RCC 7860 (cell line): ENCODE measurements at places on chromosomes 1 and 21.

GRCh38 chr1:192167011-192167410, 8.7 kb downstream of the RGS18 start:
- DNase-seq = no peak

- no peak for DNase-seq
Observed at GRCh38 chr1:22848405-22848804, 124.3 kb downstream of the LACTBL1 start.

DNA sequence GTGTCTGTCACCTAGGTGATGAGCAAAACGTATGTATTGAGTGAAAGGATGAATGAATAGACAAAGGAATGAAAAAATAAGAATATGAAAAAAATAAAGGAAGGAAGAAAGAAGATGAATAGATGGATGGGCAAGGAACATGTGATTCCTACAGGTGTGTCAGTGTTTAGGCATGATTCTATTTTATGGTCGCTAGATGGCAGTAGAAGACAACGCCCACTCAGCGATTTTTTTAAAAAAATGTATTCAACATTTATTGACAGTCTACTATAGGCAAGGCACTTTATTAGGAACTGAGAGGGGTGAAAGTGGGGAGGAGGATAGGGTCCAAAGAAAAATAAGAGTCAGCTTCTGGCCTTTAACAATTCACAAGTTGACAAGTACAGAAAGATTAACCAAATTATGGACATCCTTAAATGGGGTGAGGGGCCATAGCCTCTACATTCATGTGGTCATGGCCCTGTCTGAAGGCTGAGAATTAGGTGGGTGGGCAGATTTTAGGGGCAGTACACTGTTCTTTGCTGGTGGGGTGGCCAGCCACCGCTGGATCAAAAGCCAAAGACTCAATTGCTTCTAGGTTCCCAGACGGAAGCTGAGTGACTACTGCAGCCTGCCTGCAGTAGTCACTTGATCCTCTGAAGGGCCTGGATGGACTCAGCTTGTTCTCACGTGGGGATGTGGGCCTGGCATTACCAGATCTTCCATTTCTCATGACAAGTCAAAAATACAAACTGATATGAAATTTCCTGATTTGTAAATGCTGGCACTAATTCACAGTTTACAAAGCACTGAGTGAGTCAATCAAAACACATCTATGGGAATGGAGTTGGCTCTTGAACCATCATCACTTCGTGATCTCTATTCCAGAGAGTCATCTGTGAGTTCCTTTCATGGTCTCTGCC, 83.9 kb downstream of the FASLG start:
- DNase-seq = peak; percentile 29

- no peak for DNase-seq
Observed at GRCh38 chr1:169762699-169763098, 28.8 kb upstream of the SELE start.

GRCh38 chr1:22827666-22828483, 117.2 kb downstream of the EPHB2 start:
- no peak for DNase-seq

GRCh38 chr1:58515794-58516401, 30.6 kb downstream of the OMA1 start:
- DNase-seq = peak; percentile 52

- DNase-seq = no peak
Observed at GRCh38 chr1:231517076-231517475, 11.4 kb upstream of the TSNAX start.

DNA sequence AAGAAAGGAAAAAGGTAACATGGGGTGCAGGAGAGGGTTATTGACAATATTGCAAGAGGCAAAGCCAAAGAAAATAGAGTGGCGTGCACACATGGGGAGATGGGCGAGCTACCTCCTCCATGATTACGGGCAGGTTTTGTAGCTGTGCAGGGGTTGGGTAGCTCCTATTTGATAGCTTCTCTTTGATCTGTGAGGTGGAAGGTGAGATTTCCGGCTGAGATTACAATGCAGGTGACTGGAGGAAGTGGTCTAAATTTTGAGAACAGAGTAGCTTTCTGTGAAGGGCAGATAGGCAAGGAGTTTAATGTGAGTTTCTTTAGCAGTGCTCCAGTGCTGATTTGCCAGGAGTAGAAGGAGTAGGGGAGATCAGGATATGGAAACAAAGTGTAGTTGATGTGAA, 263.4 kb downstream of the PLA2G4A start:
- DNase-seq = no peak

- peak; percentile 31 for DNase-seq
Observed at GRCh38 chr1:167171286-167171929, 49.3 kb upstream of the POU2F1 start.

- no peak for DNase-seq
Observed at GRCh38 chr1:168636200-168636599, 59.8 kb downstream of the XCL1 start.

DNA sequence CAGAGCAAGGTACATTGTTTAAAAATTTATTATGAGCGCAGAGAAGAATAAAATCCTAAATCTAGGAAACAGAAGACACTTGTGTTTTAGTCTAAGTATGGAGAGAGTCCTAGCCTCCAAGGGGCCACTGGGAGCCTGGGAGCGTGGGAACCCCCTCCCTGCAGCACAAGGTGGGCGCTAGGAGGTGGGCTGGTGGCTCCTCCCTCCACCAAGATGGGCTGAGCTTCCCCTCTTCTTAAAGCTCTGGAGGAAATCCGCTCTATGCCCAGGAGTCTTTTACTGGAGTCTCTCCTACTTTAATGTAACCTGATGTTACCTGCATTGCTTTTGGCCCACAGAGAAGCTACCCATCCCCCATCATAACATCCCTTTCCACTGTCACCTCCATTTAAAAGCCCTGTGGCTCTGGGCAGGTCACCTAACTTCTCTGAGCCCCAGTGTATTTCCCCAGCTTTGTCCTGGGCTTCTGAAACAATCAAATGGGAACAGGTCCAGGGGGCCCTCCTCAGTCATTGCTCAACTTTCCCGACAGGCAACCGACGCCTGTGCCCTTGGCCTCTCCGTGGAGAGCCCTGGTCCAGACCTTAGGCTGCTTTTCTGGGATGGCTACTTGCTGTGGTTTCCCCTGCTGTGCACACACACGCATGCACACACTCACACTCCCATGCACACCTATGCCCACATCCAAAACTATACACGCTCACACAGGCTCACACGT, 181.5 kb downstream of the NPHP4 start:
- DNase-seq = no peak

- peak; percentile 49 for DNase-seq
Observed at GRCh38 chr1:227317523-227318015, 723 bp downstream of the CDC42BPA start.

GRCh38 chr1:228987286-228987685, 252.0 kb downstream of the RHOU start:
- DNase-seq = no peak

- DNase-seq = no peak
Observed at GRCh38 chr1:212760126-212760823, 31.3 kb downstream of the NSL1 start.

DNA sequence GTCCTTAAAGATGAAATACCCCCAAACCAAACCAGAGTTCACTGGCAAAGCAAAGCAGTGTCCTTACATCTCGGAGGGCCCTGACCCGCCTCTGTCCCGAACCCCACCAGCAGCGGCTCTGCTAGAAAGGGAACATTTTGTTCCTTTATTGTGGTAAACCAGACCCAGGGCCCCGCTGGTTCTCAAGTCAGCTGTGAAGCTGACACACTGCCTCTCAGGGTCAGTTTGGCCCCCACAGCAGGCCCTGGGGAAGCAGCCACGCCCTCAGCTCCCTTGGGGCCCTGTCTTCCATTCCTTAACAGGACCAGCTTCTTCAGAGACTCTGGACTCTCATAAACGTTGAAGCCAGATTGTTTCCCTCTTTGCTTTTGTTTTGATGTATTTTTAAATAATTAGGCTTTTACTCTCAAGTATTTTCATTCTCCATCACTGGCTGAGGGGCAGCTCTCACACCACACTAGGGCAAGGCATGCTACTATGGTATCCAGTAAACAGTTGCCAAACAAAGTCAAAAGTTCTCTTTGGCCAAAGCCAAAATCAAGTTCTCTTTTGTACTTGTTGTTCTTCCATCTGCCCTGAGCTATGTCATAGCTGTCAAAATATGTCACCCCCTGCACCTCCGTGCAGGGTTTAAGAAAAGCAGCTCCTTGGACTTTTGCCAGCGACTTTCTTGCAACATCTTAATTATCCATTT, 61.1 kb upstream of the ANGPTL1 start:
- DNase-seq = no peak

GRCh38 chr1:48753293-48753692, 23.4 kb downstream of the BEND5 start:
- no peak for DNase-seq

DNA sequence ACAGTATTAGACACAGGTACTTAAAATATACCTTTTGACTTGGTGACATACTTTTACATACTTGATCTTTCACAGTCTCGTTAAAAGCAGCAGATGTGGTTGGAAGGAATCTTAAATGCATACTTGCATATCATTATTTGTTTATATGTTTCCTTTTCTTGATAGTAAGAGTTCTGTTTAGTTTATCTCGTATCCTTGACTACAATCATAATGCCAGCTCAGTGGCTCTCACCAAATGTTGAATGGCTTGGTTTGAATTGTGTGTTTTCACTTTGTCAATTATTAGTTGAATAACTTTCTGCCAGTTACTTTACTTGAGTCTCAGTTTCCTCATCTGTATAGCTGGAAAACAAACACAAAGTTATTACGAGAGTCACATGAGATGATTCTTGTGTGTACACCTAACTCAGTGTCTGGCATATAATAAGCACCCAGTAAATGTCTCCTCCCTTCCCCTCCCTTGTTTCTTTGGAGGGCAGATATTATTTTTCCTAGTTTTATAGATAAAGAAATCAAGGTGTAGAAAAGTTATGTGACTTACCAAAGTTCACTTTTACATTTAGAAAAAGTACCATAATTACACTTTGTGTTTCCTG, 131.6 kb upstream of the IVNS1ABP start:
- DNase-seq = no peak
